ENCODE measurements at places on chromosomes 1 and 21. TPM values are rescaled to one million over a fixed set of nuclear protein-coding genes. Genes with fewer than 3 reads are reported as not detected.

Gene TADA1
- 18.4 TPM for total RNA-seq

Gene MXRA8
- 0.75 TPM for total RNA-seq

Gene IFI44L
- 23.5 TPM for total RNA-seq

Gene KCND3
- total RNA-seq = not detected

Gene GBP3
- total RNA-seq = 7.1 TPM

Gene PPIAL4G
- total RNA-seq = 0.09 TPM

Gene SYCP1
- not detected for total RNA-seq

Gene KCNE1
- not detected for total RNA-seq

Gene LCE6A
- total RNA-seq = not detected

Gene ASPM
- total RNA-seq = 29.1 TPM

Gene IPO9
- total RNA-seq = 66.3 TPM

Gene PROX1
- total RNA-seq = not detected

Gene GUCA2B
- total RNA-seq = not detected

Gene NR1I3
- not detected for total RNA-seq

Gene TMPRSS15
- total RNA-seq = not detected

Gene CFAP74
- not detected for total RNA-seq

Gene SLC44A3
- not detected for total RNA-seq

Gene LAMB3
- total RNA-seq = 20.3 TPM

Gene TEX38
- not detected for total RNA-seq

Gene AGT
- total RNA-seq = not detected

Gene COL24A1
- total RNA-seq = 0.02 TPM

Gene ARMH1
- total RNA-seq = 133 TPM

Gene C8B
- total RNA-seq = not detected

Gene HTR6
- total RNA-seq = not detected

Gene EFNA1
- total RNA-seq = 0.24 TPM

Data from activated CD4-positive, alpha-beta T cell treated with anti-CD3 and anti-CD28 coated beads, Interleukin-2, amount 10 ng/mL, durations not matched to agents 24 days and 14 days (primary cell).